ENCODE measurements at places on chromosomes 11 and 22. TPM values are rescaled to one million over a fixed set of nuclear protein-coding genes. Genes with fewer than 3 reads are reported as not detected.

- DNase-seq, result no peak
- H3K27ac ChIP-seq, result no peak overlapping the region
- no peaks in the 10 kb centered on the region for H3K36me3 ChIP-seq
- H3K4me3 ChIP-seq, result no peak overlapping the region
- H3K4me1 ChIP-seq, result no peaks in the 10 kb centered on the region
- H3K27me3 ChIP-seq, result no peaks in the 10 kb centered on the region
Measured at GRCh38 chr11:75632450-75632849, 36.4 kb downstream of the MAP6 start.

GRCh38 chr11:125773516-125773915, 5.1 kb downstream of the PATE2 start:
- no peaks in the 10 kb centered on the region for H3K27me3 ChIP-seq
- DNase-seq, result no peak
- no peak overlapping the region for H3K4me3 ChIP-seq

- DNase-seq, result peak; percentile 56
- no peak overlapping the region for H3K4me3 ChIP-seq
- peaks cover 4% of the 10 kb centered on the region for H3K4me1 ChIP-seq
- H3K27me3 ChIP-seq, result no peaks in the 10 kb centered on the region
Measured at GRCh38 chr22:21646608-21647590, 4.8 kb downstream of the SDF2L1 start.

GRCh38 chr11:117882311-117882905, 6.0 kb upstream of the FXYD6 start:
- no peaks in the 10 kb centered on the region for H3K27me3 ChIP-seq
- no peak overlapping the region for H3K4me3 ChIP-seq
- H3K27ac ChIP-seq, result no peak overlapping the region
- DNase-seq, result no peak
- no peaks in the 10 kb centered on the region for H3K4me1 ChIP-seq

- H3K27ac ChIP-seq, result no peak overlapping the region
- H3K27me3 ChIP-seq, result no peaks in the 10 kb centered on the region
- no peak for DNase-seq
- H3K4me1 ChIP-seq, result no peaks in the 10 kb centered on the region
- no peak overlapping the region for H3K4me3 ChIP-seq
Measured at GRCh38 chr11:57464539-57465181, 4.3 kb downstream of the RTN4RL2 start.

GRCh38 chr11:73239571-73240189, 21.6 kb downstream of the P2RY2 start:
- DNase-seq, result no peak
- no peaks in the 10 kb centered on the region for H3K4me1 ChIP-seq
- no peak overlapping the region for H3K4me3 ChIP-seq

DNA sequence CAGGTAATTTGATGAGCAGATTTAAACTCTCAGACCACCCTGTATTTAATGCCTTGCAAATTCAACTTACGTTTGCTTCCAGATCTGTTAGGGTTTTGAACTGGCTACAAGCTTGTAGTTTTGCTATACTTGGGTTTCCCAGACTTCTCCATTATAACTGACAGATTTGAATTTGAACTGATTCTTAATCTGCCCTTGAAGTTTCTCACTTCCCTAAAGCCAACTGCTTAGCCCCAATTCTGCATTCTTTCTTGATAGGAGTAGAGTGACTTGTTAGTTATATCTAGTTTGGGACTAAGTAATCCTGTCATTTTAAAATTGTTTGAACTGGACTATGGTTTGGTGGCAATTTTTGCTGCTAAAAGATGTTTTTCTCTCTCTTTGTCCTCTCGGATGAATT, 9.7 kb downstream of the LAYN start:
- no peak overlapping the region for H3K27ac ChIP-seq
- DNase-seq, result no peak
- no peak overlapping the region for H3K4me3 ChIP-seq
- no peaks in the 10 kb centered on the region for H3K4me1 ChIP-seq

DNA sequence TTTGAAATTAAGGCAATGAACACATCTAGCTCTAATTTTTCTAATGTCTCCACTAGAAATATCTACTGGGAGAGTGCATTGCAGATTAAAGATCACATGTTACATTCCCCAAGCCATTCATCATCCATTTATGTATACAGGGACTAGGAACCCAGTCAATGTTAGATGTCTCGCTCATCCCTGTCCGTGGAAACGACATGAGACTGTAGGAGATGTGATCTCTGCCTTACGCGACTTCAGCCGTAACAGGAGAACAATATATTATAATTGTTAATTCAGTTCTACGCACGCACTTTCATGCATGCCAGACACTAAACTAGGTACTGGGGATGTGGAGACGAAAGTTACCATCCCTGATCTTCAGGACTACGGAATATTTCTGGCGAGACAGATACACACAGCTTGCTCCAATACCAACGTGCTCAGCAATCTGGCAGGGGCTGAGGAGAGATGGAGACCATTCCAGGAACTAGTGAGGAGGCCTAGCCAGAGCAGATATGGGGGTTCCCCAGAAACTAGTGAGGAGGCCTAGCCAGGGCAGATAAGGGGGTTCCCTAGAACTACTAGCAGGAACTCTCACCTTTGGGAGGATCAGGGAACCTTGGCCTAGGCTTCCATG, 706 bp downstream of the DCPS start:
- H3K36me3 ChIP-seq, result no peaks in the 10 kb centered on the region
- DNase-seq, result peak; percentile 4
- peak overlapping the region; percentile 88 for H3K27ac ChIP-seq
- no peaks in the 10 kb centered on the region for H3K27me3 ChIP-seq
- H3K4me3 ChIP-seq, result peak overlapping the region; percentile 71
- H3K4me1 ChIP-seq, result peaks cover 22% of the 10 kb centered on the region

DNA sequence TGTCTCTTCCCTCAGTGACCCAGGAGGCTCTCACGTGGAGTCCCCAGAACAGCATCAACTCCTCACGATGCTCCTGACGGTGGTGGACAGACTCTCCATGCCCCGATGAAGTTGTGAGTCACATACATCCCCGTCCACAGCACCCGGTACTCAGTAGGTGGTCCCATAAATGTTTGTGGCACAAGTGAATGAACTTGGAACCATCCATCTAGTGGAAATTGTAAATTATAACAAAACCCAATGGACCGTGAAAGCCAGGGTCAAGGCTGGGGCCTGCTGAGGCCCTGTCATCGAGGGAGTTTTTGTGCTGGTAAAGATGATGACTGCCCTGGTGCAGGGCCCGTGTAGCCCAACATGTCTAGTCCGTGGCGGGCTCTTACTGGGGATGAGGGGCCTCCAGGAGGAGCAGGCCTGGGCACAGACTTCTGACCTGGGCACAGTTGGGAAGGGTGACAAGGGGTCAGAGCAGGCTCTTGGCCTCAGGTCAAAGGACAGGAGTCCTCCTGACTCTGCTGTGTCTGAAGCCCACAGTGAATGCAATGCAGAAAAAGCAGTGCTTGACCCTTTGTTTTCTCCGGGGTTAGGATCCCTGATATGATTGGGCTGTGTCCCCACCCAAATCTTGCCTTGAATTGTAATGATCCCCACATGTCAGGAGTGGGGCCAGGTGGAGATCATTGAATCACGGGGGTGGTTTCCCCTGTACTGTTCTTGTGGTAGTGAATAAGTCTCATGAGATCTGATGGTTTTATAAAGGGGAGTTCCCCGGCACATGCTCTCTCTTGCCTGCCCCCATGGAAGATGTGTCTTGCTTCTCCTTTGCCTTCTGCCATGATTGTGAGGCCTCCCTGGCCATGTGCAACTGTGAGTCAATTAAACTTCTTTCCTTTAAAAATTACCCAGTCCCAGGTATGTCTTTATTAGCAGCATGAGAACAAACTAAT, 20.0 kb upstream of the SMIM38 start:
- H3K27me3 ChIP-seq, result no peaks in the 10 kb centered on the region
- peaks cover 12% of the 10 kb centered on the region for H3K4me1 ChIP-seq
- H3K36me3 ChIP-seq, result no peaks in the 10 kb centered on the region
- DNase-seq, result no peak
- H3K4me3 ChIP-seq, result no peak overlapping the region

- no peaks in the 10 kb centered on the region for H3K4me1 ChIP-seq
- no peaks in the 10 kb centered on the region for H3K27me3 ChIP-seq
- DNase-seq, result peak; percentile 42
- H3K27ac ChIP-seq, result no peak overlapping the region
Measured at GRCh38 chr22:23128269-23129108, 13.3 kb downstream of the RSPH14 start.

DNA sequence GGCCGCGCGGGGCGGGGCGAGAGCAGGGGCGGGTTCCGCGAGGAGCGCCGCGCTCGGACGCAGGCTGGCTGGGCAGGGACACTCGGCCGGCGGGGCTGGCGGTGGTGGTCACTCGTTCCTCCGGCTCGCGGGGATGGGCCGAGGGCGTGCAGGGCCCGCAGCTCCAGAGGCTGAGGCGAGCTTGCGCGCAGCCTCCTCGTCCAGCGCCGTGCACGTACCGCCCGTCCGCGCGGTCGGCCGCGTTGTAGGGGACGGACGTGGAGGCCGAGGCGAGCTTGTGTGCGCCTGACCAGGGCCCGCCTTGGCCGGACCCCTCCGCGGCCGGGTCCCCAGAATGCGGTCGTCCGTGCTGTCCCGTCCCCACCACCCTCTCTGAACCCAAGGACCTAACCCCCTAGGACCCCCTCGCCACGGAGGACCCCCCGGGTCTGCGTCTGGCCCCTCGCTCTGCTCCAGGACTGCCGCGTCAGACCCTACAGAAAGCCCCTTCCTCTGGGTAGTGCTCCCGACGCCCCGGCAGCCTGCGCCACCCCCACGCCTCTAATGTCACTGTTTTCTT, 569 bp upstream of the YPEL1 start:
- no peaks in the 10 kb centered on the region for H3K27me3 ChIP-seq
- no peaks in the 10 kb centered on the region for H3K36me3 ChIP-seq
- peak overlapping the region; percentile 27 for H3K4me3 ChIP-seq
- H3K27ac ChIP-seq, result no peak overlapping the region
- no peak for DNase-seq

- H3K27ac ChIP-seq, result peak overlapping the region; percentile 6
- DNase-seq, result no peak
- H3K4me3 ChIP-seq, result no peak overlapping the region
- H3K4me1 ChIP-seq, result no peaks in the 10 kb centered on the region
- no peaks in the 10 kb centered on the region for H3K36me3 ChIP-seq
Measured at GRCh38 chr11:92357344-92357743, 132.7 kb downstream of the FAT3 start.

- H3K4me3 ChIP-seq, result no peak overlapping the region
- DNase-seq, result no peak
- no peak overlapping the region for H3K27ac ChIP-seq
- H3K4me1 ChIP-seq, result no peaks in the 10 kb centered on the region
- no peaks in the 10 kb centered on the region for H3K27me3 ChIP-seq
- H3K36me3 ChIP-seq, result no peaks in the 10 kb centered on the region
Measured at GRCh38 chr11:66272596-66272995, 4.2 kb downstream of the RAB1B start.

DNA sequence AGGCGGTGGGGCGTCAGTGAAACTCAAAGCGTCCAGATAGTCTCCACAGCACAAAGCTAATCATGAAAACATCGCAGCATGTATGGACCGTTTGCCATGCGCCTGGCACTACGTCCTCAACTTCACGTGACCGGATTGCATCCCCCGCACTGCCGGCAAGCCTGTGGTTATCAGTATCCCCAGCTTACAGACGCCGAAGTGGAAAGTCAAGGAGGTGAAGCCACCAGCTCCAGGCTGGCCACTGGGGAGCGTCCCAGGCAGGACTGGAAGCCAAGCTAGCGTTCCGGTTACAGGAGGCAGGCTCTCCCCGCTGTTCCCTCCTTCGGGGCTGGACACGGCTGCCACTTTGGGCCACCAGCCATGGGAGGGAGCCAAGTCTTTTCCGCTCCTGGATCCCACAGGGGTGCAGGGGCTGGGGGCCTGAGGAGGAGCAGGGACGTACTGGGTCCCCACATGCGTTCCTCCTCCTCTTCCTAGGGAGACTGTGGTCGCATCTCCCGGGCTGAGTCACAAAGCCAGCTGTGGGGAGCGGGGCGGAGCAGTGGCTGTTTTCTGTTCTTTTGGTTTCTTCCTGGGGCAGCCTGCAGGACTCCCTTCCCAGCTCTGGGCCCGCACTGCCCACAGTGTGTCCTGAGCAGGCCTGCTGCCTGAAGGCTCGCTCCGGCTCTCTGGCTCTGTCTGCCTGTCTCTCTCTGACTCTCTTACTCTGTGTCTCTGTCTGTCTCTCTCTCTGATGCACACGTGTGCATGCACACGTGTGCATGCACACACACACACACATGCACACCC, 4.3 kb upstream of the OSBPL5 start:
- H3K27ac ChIP-seq, result no peak overlapping the region
- no peaks in the 10 kb centered on the region for H3K27me3 ChIP-seq
- H3K4me1 ChIP-seq, result peaks cover 21% of the 10 kb centered on the region
- H3K36me3 ChIP-seq, result no peaks in the 10 kb centered on the region
- peak; percentile 42 for DNase-seq

DNA sequence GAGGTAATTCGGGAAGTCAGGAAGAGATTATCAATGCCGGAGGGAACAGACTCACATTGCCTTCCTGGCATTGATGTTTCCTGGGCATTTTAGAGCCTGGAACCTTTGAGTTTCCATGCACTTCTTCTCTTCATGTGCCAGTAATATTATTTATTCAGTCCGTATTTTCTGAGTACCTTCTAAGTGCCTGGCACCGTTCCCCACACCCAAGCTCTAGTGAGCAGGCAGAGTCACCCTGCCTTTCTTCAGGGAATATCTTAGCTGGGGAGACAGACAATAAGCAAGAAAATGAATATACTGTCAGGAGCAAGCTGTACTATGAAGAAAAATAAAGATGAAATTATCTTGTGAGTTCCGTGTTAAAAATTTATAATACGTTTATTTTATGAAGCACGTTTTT, 136.2 kb upstream of the SEZ6L start:
- H3K36me3 ChIP-seq, result no peaks in the 10 kb centered on the region
- no peaks in the 10 kb centered on the region for H3K4me1 ChIP-seq
- H3K27ac ChIP-seq, result no peak overlapping the region
- no peaks in the 10 kb centered on the region for H3K27me3 ChIP-seq
- no peak overlapping the region for H3K4me3 ChIP-seq

GRCh38 chr11:2127482-2128129, 11.6 kb downstream of the IGF2 start:
- DNase-seq, result peak; percentile 46
- no peaks in the 10 kb centered on the region for H3K36me3 ChIP-seq
- no peaks in the 10 kb centered on the region for H3K27me3 ChIP-seq
- H3K4me1 ChIP-seq, result no peaks in the 10 kb centered on the region

RIC3 gene
- polyA plus RNA-seq, result 22.4 TPM

C11orf91 gene
- 0.31 TPM for polyA plus RNA-seq

MS4A3 gene
- not detected for polyA plus RNA-seq

LRRC10B gene
- 10.2 TPM for polyA plus RNA-seq

MGAT3 gene
- polyA plus RNA-seq, result 1.9 TPM

IL18 gene
- 9.1 TPM for polyA plus RNA-seq

FGF3 gene
- not detected for polyA plus RNA-seq

Measured in pancreas (tissue), 10 donors.